ENCODE measurements at places on chromosomes 1 and 21.

- no peak for DNase-seq
Measured at GRCh38 chr1:8213676-8214075, 104.2 kb upstream of the SLC45A1 start.

- DNase-seq, result no peak
Measured at GRCh38 chr1:52867087-52867863, 24.7 kb downstream of the ZYG11A start.

DNA sequence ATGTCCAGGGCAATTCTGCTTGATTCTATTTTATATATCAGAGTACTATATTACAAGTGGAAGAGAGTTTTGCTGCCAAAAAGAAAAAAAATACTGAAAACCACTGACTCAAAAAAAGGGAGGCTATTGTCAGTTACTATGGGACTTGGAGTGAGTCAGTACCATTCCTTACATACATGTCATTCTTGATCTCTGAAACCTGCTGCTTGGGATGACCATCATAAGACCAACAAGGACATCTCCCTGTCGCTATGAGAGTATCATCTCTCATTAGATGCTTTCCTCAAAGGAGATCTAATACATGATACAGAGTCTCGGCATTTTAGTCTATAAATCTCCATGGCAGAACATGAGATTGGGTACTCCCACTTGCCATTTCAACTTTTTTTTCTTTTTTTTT, 11.8 kb upstream of the INPP5B start:
- DNase-seq, result no peak

DNA sequence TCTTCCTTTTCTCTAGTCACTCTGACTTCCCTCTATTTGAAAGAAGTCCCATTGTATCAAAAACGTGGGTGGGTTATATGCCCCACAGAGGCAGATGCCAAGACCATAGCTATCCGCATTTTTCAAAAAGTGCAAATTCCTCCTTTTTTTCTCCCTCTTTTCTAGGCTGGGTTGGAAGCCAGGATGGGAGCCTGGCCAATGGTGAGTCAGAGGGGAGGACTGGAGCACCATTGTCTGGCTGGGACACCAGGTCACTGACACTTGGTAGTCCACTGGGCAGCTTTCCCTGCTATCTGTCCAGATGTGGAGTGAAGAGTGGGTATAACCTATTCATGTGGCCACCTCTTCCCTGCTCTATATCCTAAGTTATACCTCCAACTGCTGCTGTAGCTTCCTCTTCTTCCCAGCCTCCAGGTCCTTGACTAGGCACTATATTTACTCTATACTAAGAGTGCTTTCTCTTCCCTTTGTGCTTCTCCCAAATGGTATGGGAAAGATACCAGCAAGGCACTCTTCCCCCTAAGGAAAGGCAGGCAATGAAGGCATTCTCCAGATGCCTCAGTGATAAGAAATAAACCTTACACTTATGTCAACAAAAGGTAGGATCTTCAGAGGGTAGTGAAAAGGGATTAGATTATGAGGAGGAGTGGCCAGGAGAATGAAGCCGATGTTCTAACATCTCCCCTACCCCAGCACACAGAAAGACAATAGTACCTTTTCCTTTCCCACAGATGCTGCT, 12.9 kb downstream of the PI4KB start:
- no peak for DNase-seq

GRCh38 chr1:185376288-185376687, 59.2 kb upstream of the IVNS1ABP start:
- no peak for DNase-seq
